ENCODE measurements at places on chromosomes 4 and X.
A peak's percentile ranks its signal among the peaks of the same experiment; 100 is the strongest.

- no peak for DNase-seq
Observed at GRCh38 chr4:3858765-3859388, 92.7 kb downstream of the ADRA2C start.

- DNase-seq: no peak
Observed at GRCh38 chrX:129403974-129404669, 119.2 kb downstream of the SMARCA1 start.

DNA sequence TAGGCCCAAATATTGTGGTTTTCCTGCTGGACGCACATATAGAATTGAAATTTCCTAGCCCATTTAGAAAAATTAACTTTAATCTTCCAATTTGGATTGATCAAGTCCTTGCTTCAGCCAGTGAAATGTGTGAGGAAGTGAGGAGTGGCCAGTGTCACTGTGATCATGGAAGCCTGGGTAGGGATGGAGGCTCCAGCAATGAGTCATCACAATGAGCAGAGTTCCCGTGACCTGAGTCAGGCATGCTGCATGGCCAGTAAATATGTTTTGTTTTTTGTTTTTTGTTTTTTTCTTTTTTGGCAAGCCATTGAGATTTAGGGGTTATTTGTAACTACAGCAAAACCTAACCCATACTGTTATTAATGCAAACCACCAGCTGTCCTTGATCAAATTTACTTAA, 52.1 kb downstream of the IDS start:
- DNase-seq: no peak

DNA sequence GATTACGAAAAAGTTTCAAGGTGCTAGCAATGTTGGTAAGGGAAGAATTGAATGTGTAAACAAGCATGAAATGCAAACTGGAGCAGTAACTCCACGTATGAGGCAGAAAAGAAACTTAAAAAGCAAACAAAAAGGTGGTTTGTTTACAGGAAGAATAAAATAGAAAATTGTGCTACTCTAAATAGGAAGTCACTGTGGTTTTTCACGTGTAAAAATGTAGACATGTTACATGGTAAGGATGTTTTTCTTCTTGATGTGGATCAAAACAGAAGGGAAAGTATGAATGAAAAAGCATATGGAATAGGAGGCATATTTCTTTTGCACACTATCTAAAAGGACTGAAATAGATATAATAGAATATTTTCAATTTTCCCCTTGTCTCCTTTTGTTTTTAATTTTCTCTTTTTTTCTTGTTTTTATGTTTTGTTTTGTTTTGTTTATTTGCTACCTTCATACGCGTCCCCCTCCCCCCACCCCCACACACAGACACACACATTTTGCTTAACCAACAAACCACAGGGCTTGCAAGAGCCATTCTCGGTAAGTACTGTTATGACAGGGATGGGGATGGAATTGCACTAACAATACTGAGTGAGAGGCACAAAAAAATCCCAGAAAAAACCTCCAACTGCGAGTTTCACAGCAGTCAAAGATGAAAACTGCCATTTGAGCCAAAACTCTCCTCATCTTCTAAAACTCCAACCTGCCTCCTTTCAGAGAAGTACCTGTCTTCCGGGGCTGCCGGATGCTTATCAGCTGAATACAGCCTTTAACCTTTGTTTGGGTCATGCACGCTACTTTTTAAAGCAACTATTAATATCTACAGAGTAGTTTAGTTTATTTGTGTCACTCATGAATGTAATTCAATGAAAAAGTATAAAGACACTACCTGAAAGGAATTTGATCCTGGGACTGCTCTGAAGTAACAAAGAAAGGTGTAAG, 135.8 kb downstream of the IL15 start:
- no peak for DNase-seq

- DNase-seq: no peak
Observed at GRCh38 chr4:54482529-54483200, 175.1 kb upstream of the KIT start.

DNA sequence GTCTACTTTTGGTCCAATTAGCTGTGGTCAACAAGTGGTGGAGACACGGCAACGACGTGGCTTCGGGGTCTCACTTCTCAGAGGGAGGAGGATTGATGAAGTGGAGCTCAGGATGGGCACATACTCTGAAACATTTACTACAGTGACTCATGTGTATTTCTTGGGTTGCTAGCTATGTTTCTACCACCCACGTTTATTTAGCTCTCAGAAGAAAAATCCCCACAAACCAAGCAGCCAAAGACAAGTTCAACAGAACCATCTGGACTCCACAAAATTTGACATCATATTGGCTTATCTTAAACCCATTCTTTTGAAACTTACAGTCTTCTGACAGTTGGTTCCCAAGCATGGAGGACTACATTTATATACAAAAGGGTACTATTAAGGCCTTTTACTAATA, 158.0 kb downstream of the CBLL2 start:
- no peak for DNase-seq

DNA sequence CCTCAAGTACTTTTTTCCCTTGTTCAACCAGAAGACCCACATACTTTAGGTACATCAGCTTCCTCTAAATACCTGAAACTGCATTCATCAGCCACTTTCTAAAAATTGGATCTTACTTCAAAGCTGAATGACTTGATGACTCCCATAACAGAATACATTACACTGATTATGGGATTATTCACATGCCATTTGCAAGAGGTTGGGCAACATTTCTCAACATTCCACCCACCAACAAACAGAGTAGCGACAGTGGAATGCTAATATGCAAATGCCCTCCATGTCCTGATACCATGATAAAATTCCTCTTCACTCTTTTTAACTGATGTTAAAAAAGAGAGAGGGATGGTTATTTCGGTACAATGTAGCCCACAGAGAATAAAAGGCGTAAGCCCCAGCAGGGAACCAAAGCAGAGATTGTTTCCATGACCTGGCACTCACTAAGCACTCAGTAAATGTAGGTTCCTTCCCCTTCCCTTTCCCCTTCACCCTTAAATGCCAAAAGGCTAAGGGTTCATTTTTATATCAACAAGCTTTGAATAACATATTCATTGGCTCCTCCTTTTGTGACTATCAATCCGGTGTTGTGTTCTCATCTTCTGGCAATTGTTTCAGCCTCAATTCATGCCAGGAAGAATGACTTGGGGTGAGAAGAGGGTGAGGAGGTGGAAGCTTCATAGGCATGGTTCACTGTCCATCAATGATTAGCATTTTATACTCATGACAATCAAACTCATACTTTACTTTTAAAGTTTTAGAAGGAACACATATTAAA, 317.2 kb downstream of the DHX15 start:
- no peak for DNase-seq

DNA sequence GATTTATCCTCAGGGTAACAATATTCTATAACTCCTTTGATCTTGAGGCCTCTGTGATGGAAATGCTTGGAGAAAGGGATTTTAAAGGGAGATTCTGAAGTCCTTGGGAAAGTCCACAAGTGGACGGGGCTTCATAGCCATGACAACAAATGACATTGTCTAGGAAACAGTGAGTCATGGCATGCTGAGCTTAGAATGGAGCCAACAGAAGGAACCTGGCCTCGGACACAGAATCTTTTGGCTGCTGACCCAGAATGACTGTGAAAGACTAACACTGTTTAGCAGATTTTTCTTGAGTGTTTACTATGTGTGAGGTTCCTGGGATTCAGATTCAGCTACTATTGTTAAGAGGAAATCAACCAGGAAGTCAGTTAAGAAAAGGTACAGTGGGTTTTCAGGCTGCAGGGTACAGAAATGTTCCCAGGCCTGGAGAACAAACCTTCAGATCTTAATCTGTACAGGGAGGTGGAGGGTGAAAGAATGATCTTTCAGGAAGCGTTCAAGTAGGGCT, 18.1 kb upstream of the CXCL2 start:
- no peak for DNase-seq

GRCh38 chr4:153799694-153800074, 10.8 kb upstream of the SFRP2 start:
- no peak for DNase-seq

- DNase-seq: no peak
Observed at GRCh38 chr4:5510504-5510903, 197.9 kb downstream of the EVC2 start.

GRCh38 chr4:7803371-7803770, 136.3 kb downstream of the AFAP1 start:
- DNase-seq: no peak

DNA sequence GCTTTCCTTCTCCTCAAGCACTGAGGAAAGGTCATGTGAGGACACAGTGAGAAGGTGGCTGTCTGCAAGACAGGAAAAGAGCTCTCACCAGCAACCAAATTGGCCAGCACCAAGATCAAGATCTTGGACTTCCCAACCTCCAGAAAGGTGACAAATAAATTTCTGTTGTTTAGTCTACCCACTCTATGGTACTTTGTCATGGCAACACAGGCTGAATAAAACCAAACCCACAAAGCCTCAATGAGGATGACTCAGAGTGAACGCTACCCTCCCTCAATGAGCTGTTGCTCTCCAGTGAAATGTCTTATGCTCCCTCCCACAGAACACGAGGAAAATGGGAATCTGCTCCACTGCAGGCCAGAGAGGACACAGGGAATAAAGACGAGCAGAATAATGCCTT, 244.1 kb downstream of the RAB28 start:
- no peak for DNase-seq

- DNase-seq: no peak
Observed at GRCh38 chrX:22278375-22278774, 5.7 kb downstream of the CBLL2 start.

GRCh38 chr4:110032603-110033002, 119.9 kb downstream of the EGF start:
- no peak for DNase-seq

- no peak for DNase-seq
Observed at GRCh38 chr4:168434993-168435392, 45.3 kb downstream of the DDX60L start.

GRCh38 chr4:110087070-110087708, 111.2 kb downstream of the ELOVL6 start:
- no peak for DNase-seq

GRCh38 chr4:93313197-93313596, 515.4 kb upstream of the ATOH1 start:
- DNase-seq: no peak

GRCh38 chrX:40174854-40175510, 77.2 kb upstream of the BCOR start:
- peak; percentile 55 for DNase-seq

DNA sequence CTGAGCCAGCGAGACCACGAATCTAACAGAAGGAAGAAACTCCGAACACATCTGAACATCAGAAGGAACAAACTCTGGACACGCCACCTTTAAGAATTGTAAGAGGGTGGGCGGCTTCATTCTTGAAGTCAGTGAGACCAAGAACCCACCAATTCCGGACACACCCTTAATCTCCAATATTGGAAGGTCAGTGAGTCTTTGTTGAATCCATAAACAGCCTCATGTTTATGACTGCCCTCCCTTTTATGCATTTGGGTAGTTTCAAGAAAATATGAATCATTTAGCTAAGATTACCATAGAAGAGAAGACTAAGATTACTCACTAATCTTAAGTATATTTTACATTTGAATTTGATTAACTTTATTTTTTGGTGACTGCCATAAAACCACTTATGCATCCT, 48.5 kb downstream of the VCX2 start:
- DNase-seq: no peak

DNA sequence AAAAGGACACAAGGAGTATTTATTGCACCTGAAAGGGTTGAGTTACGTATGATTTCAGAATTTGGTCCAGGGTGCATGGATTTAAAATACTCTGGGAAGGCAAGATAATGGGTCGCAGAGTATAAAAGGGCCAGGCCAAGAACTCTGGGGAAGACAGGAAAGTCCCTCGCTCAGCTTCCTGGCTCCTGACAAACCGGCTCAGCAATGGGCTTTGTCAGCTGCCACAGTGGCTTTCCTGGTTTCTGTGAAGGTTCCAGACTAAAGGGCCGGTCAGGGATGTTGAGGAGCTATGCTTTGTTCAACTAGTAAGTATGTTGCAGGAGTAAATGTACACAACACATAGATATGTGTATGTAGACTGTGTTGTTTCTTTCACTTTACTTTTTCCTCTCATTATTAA, 154.4 kb upstream of the ETNPPL start:
- DNase-seq: no peak

DNA sequence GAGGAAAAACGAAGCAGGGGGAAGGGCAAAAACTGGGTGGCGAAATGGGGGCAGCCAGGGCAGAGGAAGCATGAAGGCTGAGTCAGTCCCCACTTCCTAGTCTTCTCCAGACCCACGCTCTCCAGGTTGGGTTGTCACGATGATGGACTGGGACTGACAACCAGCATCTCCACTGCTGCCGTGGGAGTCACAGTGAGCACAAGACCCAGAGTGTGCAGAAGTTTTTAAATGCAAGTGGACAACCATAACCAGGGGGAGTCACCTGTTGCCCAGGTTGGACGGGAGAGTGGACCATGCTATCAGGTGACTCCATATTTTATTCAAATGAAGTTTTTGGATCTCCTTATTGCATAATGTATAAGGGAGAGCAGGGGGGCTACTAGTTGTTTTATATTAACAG, 511.4 kb upstream of the ZFP42 start:
- DNase-seq: no peak

DNA sequence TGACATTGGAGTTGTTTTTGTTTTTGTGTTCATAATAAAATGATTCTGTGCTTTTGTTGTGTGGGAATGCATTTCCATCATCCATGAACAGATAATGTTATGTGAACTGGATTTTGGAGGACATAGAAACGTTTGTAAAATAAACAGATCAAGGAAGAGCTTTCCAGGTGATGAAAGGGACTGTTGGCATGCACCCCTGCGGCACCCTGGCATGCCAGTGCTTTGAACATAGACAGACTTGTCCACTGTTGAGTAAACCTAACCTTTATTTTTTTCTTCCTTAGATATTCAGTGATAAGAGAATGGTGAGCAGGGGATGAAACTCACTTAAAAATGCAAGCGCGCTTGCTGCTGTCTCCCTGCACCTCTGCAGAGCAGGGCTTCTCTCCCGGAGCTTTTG, 59.8 kb downstream of the TRAPPC11 start:
- no peak for DNase-seq

- DNase-seq: no peak
Observed at GRCh38 chrX:46485897-46486296, 59.3 kb downstream of the ZNF674 start.

DNA sequence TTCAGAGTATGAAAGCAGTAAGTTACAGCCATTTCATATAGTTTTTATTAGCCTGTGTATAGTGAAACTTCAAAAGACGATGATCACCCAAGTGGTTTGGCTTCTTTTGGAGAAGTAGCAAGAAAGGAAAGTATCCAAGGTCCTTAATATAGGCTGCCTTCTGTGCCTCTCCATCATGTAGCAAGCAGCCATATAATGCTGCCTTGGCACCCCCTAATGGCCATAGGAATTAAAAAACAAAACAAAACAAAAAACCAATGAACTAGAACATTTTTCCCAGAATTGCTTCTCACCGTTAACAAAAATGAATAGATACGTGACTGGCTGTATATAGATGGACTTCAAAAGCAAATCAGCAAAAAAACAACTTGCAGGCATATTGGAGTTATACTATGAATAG, 18.9 kb downstream of the LAMP2 start:
- no peak for DNase-seq
